Kasumi-1 (cell line): ENCODE measurements at places on chromosomes 16 and 17.

DNA sequence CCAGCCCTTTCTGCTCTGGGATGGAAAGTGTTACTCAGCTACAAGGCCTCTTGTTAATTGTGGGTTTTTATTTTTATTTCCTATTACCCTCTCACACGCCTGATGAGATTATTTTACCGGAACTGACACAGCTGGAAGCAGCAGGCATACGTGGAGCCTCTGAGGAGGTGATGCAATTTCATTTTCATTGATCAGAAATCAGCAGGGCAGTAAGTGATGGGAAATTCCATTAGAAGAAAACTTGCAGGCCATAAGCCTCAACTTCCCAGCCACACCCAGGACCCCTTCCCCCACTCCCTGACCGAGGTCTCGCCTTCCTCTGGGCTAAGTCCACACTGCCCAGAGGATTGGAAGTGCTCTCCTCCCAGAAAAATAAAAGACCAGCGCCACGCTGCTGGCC, 69.7 kb downstream of the ZFHX3 start:
- no peak for DNase-seq

DNA sequence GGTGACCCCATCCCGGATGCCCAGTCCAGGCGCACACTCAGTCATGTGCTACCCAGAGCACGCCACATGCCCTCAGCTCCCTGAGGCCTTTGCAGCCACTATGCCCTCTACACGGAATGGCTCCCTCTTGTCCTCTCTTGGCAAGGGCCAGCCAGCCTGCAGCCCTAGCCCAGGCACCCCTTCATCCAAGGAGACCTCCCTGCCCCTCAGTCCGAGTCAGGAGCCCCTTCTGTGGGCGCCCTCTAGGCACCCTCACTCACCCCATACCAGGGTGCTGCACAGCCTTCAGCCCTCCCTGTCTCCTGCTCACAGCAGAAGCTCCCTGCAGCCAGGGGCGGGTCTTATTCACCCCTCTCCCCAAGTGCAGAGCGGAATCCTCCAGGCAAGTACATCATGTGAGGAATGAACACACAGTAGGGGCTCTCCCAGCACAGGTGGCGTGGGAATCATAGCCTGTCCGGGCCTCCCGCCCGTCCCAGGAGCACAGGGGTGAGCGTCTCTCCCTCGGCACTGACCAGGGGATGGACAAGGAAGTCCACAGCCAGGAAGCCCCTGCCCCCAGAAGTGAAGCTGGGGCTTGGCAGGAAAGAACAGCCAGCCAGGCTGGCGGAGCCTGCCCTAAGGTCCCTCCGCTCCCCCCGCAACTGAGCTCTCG, 186.9 kb downstream of the RBFOX3 start:
- DNase-seq: no peak

- DNase-seq: peak; percentile 45
These were observed 13.5 kb downstream of the SPPL2C start for GRCh38 chr17:45857977-45858708.

GRCh38 chr17:82120148-82120547, 22.1 kb upstream of the FASN start:
- no peak for DNase-seq

- DNase-seq: no peak
These were observed 161.5 kb downstream of the PHKB start for GRCh38 chr16:47622451-47623176.

GRCh38 chr17:41013606-41014005, 4.7 kb upstream of the KRTAP3-1 start:
- no peak for DNase-seq

DNA sequence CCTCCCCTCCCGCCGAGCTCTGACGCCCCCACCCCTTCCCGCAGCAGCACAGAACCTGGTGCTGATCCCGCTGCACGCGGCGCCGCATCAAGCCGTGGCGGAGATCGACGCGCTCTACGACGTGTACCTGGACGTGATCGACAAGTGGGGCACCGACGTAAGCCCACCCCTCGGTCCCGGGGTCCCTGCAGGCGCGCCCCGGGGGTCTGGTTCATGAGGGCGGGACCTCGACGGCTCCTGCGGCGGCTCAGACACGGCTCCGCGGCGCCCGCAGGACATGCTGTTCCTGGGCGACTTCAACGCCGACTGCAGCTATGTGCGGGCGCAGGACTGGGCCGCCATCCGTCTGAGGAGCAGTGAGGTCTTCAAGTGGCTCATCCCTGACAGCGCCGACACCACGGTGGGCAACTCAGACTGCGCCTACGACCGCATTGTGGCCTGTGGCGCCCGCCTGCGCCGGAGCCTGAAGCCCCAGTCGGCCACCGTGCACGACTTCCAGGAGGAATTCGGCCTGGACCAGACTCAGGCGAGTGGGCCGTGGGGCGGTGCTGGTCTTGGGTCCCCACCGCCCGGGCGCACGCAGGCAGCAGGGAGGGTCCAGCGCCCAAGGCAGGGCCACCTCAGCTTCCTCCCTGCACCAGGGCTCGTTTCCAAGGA, 1.4 kb downstream of the DNASE1L2 start:
- DNase-seq: no peak

DNA sequence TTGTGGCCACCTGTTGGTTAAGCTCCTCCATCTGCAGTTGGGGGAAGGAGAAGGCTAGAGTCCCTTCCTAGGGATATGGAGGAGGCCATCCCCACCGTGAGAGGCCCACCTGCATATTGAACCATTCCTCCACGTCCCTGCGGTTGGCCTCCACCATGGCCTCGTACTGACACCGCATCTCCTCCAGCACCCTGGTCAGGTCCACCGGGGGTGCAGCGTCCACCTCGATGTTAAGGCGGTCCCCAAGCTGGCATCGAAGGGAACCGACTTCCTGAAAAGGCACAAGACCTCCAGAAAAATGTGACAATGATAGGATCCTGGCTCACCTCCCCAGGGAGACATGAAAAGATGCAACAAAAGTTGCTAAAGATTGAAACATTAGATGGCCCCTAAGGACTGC, 3.0 kb downstream of the KRT32 start:
- DNase-seq: no peak

DNA sequence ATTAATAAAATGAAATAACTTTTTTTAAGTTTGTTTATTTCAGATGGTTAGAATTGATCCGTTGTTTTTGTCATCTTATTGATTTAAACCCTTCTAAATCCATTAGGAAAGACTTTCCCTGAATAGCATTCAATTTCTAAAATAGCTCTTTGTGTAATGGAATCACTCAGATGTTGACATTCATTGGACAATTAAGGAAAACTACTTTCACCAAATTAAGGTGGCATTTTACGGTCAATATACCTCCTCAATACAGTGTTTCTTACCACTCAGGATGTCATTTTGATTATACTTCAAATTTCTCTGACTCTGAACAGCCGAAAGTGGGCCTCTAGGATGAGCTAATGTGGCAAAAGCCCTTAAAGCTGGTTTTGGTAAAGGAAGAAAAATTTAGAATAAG, 1.8 kb downstream of the ARL6IP1 start:
- no peak for DNase-seq

- no peak for DNase-seq
These were observed 2.8 kb upstream of the FUS start for GRCh38 chr16:31177136-31177535.

GRCh38 chr17:77442976-77443747, 302.4 kb downstream of the SEC14L1 start:
- no peak for DNase-seq

DNA sequence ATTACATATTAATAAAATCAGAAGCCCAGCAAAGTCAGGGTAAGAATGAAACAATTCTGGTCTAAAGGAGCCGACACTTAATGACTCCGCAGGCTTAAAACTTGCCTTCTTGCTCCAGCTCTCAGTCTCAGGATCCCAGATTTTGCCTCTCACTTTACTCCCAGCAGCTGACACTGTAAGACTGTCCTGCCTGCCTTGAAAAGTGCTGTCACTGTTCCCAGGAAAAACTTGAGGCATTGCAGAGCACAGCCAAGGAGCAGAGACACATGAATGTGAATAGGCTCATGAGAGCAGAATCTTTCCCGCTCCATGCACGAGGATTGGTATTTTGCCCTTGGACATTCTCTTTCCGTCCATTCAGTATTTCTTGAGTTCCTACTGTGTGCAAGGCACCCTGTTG, 457.6 kb upstream of the ZFHX3 start:
- DNase-seq: no peak

DNA sequence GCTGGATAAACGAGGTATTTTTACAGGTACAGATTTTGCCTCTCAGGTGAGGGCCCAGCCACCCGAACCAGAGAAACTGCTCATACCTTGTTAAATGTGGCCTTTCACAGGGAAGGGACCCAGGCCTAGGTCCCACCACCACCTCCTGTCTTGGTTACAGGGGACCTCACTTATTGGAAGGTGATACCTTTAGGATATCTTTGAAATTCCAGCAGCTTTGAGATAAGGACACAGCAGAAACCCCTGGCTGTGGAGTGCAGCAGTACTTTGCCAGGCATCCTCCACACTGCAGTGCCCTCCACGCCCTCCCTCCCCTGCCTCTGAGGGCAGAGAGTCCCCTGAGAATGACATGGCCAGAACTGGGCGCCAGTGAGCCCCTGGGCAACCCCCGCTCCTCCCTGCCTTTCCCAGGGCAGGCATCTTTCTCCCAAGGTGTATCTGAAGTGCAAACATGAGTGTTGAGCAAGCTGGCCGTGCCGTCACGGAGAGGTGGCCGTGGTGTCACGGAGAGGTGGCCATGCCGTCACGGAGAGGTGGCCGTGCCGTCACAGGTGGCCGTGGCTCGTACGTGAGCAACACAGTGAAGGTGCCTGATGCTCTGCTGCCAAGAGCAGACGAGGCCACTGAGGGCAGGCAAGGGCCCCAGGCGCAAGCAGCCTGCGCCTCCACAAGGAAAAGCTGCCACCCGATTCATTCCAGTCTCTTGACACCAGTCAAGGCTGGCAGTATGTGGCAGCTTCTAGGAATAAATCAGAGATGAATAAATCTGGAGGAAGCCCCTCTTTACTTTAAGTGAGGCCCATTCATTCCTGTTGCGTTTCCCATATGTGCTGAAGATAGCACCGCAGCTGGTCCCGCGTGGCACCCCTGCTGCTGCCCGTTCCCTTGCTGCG, 134.5 kb upstream of the CHMP6 start:
- DNase-seq: no peak
